Astrocyte of the hippocampus (primary cell): ENCODE measurements at places on chromosomes 3 and 15.

GRCh38 chr15:89361451-89362202, 27.0 kb upstream of the POLG start:
- DNase-seq: peak; percentile 94

DNA sequence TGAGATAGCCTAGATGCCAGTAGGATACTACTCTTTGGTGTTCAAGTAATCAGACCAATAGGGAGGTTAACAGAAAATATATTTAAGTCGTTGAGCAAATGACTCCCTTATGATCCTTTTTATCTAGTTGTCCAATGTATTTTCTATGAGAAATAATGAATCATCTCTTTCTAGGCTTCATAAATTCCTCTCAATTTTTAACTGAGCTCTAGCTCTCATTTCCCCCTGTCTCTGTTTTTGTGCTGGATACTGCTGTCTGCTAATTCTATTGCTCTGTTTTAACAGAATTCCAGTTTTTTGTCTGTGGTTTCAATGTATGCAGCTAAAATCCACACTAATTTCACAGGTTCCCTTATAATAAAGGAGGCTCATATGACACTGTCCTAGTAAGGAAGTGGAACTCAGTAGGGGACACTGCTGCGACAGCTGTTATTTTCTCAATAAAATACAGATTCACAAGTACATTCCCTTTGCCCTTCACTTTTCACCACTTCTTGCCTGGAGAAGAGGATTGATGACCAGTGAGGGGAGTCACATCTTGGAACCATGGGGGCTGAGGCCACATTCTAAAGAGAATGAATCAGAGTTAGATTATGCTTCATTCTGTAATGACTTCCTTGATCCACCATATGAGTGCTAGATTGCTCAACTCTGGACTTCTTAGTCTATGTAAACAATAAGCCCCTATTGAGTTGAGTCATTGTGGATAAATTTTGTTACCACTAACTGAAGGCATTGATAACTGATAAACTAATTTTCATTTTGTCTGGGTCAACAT, 558.7 kb upstream of the KCNMB2 start:
- DNase-seq: peak; percentile 66

GRCh38 chr3:127791221-127791913, 30.9 kb downstream of the MGLL start:
- peak; percentile 54 for DNase-seq

- DNase-seq: no peak
These were observed 57.7 kb upstream of the LARS2 start for GRCh38 chr3:45330510-45331295.

DNA sequence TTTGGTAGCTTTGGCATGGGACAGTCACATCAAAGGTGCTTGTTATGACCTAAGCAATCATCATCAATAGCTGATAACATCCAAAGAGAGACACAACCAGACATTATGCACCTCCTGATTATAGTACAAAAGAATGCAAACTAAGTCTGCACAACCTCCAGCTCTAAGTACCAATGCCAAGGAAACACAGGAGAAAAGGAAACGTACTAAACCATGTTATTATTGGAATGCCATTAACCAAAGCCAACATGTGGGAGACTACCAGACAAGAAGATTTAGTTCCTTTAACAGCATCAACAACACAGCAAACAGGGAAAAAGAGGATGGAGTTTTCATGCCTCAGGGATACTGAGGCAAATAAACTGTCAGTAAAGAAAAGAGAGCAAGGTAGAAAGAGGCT, 61.4 kb downstream of the CD47 start:
- peak; percentile 52 for DNase-seq

- DNase-seq: peak; percentile 88
These were observed 90.4 kb downstream of the NAALADL2 start for GRCh38 chr3:174949523-174949922.

GRCh38 chr3:23490459-23490858, 287.3 kb downstream of the UBE2E2 start:
- DNase-seq: peak; percentile 31

- DNase-seq: peak; percentile 52
These were observed 76.1 kb downstream of the SYNPR start for GRCh38 chr3:63354160-63354559.

- no peak for DNase-seq
These were observed 116.9 kb downstream of the GABRG3 start for GRCh38 chr15:27087651-27088583.

DNA sequence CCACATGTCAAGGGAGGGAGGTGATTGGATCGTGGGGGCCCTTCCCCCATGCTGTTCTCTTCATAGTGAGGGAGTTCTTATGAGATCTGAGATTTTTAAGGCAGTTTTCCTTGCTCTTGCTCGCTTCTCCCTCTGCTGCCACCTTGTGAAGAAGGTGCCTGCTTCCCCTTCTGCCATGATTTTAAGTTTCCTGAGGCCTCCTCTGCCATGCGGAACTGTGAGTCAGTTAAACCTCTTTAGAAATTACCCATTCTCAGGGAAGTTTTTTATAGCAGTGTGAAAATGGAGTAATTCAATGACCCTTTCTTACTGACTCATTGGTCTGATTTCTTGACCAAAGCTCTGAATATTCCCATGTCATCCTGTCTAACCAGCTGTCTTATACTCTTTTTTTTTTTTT, 484.4 kb upstream of the TPRG1 start:
- DNase-seq: peak; percentile 55

- peak; percentile 22 for DNase-seq
These were observed 85.0 kb upstream of the P3H2 start for GRCh38 chr3:190205739-190206138.

DNA sequence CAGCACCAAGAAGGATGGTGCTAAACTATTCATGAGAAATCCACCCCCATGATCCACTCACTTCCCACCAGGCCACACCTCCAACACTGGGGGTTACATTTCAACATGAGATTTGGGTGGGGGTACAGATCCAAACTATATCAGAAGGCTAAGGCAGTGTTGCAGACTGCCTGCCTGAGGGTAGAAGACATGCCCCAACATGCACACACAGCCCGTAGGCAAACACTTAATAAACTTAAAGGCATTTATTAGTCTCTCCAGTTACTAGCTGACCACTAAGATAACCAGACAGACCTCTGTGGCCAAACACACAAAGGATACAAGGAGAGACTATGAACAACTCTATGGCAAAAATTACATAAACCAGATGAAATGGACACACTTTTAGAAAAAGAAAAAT, 10.2 kb downstream of the FAM162A start:
- DNase-seq: peak; percentile 6

DNA sequence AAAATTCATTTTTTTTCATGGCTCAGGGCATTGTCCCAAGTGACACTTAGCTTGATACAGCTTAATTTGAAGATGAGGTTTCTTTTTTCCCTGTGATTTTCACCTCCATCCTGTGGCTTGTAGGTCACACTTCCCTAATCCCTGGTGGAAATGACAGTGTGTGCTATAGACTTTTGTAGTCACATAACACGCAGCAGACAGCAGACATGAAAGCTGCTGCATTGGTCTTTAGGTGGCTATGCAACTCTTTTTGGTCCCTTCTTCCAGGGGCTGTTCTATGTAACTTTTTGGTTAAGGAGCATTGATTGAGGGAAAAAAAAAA, 38.8 kb downstream of the TRAK1 start:
- DNase-seq: no peak

DNA sequence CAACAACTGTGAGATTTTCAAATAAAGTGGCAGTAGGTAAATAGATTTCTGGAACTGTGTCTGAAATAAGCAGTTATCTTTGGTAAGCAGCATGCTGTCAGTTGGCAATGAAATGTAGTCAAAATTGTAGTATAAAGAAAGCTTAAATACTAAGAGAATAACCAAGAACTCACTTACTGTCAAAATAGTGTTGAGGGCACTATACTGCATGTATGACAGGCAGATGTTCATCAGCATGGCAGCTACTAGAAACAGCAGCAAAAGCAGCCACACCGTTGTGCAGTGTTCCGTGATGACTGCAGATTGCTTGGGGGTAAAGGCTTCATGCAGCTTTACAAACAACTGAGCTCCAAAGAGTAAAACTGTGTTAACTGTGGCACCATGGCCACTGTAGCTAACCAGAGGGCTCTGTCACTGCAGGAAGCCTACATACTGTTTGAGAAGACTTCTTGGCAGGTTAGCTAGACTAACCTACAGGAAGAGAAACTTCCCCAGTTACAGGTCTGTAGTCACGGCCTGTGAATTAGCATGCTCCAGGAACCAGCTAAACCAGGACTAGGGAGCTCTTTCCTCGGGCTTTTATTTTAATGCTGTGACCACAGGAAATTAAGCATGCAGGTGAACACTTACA, 459.7 kb downstream of the TBL1XR1 start:
- DNase-seq: no peak

DNA sequence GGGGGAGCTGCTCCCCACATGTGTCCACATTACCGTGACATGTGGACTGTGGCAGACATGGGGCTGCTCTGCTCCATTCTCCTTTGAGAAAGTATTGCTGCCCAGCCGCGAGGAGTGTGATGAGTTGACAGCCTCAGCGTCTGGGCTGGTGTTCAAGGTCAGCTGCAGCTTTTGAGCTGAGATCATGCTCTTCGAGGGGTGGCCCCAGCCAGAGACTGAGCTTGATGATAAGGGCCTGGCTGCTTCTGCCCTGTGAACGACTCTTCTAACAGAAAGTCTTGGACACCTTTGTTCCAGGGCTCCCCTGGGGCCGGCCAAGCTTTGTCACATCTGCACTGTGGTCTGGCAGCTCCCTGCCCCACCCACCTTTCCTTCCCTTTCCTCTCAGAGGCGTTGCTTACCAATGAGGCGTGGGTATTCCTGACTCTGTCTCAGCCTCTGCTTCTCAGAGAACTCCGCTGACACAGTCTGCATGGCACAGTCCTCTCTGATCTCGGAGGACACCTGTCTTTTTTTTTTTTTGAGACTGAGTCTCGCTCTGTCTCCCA, 86.6 kb downstream of the CHRD start:
- peak; percentile 51 for DNase-seq

DNA sequence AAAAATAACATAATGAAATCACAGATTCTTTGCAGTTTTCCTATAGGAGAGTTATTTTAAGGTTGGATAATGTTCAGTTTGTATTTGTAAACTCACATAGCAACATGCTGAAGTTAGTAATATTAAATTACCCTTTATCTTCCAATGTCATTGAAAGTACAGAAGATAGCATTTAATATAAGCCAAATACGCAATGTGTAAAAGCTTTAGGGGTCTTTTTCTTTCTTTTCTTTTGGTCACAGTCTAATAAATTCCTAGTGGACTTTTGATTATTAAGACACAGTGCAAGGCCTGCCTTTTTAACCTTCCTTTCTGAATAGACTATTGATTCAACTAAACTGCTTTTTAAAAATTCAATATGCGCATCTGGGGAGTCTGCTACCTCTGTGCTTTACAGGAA, 79.3 kb downstream of the OTOL1 start:
- DNase-seq: no peak

DNA sequence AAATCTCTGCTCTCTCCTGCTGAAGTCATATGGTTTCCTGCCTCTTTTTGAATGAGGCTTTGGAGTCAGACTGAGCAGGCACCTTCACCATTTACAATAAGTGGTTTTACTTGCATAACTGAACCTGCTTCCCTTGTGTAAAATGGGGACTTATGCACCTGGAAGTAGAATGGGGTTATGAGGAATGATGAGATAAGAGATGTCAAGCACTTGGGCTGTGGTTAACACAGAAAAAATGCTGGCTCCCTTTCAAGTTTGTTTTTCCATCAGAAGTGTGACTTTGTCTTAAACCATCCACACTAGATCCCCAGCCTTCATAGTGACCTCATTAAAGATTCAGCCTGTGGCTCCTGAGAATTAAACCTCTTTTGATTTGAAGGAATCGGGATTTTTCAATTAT, 5.2 kb downstream of the EXOSC7 start:
- peak; percentile 62 for DNase-seq

DNA sequence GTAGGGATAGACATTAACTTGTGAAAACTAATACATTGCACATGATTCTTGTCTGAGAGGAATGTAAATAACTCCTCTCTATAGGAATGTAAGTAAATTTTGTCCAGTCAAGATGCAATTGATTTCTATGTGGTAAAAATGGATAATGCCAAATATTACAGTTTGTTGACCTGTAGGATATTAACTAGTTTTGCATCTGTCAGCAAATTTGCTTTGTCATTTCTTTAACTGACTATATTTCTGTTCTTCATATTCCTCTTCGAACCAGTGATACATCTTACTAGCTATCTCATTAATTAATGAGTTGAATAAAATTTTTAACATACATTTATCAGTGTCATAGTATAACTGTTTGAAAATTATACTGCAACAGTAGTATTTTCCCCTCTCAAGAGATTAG, 80.4 kb downstream of the EDEM1 start:
- no peak for DNase-seq

DNA sequence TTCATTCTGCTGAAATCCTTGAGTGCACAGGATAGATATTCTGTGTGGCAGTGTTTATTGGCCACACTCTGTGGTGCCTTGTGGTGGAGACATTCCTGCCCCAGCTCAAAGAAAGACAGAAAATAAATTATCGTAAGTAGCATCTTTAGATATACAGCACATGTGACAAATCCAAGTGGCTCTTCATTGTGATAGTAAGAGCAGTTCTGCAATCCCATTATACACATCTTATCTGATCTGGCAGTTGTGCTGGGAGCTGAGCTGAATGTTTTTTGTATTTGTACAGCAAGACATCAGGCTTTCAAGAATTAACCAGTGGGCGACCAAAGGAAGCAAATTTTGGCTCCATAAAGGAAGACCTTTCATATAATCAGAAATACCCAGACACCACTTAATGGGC, 235.3 kb upstream of the MRPL3 start:
- no peak for DNase-seq

GRCh38 chr3:120182613-120183511, 88.6 kb upstream of the GSK3B start:
- peak; percentile 54 for DNase-seq

DNA sequence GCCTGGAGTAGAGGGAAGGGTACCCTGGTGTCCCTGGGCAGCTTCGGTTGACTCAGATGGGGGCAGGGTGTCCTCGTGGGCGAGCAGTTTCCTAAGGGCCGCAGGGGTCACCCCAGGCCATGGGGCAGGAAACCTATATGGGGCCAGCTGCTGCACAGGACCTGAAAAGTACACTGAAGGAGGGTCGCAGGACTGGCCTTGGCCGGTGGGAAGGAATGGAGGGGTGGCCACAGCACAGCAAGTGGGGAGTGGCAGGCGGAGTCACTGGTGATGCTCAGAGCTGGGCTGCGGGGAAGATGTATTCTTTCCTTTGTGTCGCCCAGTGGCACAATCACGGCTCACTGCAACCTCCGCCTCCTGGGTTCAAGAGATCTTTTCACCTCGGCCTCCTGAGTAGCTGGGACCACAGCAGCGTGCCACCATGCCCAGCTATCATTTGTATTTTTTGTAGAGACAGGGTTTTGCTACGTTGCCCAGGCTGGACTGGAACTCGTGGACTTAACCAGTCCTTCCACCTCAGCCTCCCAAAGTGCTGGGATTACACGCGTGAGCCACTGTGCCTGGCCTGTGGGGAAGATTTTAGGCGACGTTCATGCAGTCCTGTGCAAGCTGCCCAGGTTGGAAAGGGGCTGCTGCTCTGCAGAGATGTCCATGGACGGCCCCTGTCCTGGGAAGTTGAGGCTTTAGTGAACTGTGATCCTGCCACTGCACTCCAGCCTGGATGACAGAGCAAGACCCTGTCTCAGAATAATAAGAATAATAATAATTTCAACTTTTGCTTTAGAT, 57.2 kb downstream of the EFCAB12 start:
- DNase-seq: no peak

GRCh38 chr3:175070946-175071345, 211.8 kb downstream of the NAALADL2 start:
- no peak for DNase-seq
